ENCODE measurements at places on chromosomes 7 and 10.

- DNase-seq = no peak
Measured at GRCh38 chr7:151941009-151941408, 15.2 kb upstream of the GALNTL5 start.

- DNase-seq = no peak
Measured at GRCh38 chr10:111709603-111710002, 474.0 kb downstream of the GPAM start.

- DNase-seq = no peak
Measured at GRCh38 chr7:150564006-150564405, 3.2 kb upstream of the GIMAP4 start.

DNA sequence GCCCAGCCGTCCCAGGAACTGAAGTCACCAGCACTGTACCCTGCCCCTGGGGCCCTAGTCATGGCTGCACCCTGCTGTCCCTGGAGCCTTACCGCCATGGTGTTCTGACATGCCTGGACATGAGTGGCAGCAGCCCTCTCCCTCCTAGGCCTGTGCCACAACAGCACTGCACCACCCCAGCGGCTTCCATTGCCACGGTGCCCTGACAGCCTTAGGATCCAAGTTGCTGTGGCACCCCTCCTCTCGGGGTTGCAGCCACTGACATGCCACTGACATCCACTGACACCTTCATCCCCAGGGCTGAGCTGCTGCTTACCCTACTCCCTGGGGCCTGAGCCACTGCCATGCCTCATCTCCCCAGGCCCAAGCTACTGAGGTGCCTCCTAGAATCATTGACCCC is 39.6 kb upstream of the SHH start:
- DNase-seq = no peak

DNA sequence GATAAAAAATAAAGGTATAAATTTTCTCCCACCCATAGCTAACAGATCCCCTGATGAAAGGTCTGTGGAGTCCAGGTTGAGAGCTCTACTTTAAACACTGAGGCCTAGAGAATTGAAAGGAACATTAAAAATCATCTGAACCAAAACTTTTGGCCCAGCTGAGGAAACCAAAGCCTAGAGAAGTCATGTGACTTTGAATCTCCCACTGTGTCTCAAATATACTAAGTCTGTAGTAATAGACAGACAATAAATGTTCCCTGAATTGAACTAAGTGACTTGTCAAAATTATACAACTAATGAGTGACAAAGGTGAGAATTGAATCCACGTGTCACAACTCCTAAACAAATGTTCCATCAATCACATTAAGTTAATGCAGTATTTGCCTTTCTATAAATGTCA is 5.7 kb downstream of the GBX1 start:
- no peak for DNase-seq

Measured in stimulated activated CD4-positive, alpha-beta T cell treated with anti-CD3 and anti-CD28 coated beads, Interleukin-15, amount 100 ng/mL, for 1 hour (primary cell).